Stimulated activated CD4-positive, alpha-beta T cell treated with anti-CD3 and anti-CD28 coated beads, Interleukin-4, amount 100 ng/mL, for 4 hours (primary cell): ENCODE measurements at places on chromosomes 1 and 21.

- DNase-seq = peak; percentile 13
Measured at GRCh38 chr21:46325073-46325912, 1.3 kb downstream of the PCNT start.

- no peak for DNase-seq
Measured at GRCh38 chr1:3963554-3963953, 63.5 kb upstream of the C1orf174 start.

GRCh38 chr1:17356387-17357026, 15.5 kb upstream of the PADI6 start:
- peak; percentile 5 for DNase-seq

DNA sequence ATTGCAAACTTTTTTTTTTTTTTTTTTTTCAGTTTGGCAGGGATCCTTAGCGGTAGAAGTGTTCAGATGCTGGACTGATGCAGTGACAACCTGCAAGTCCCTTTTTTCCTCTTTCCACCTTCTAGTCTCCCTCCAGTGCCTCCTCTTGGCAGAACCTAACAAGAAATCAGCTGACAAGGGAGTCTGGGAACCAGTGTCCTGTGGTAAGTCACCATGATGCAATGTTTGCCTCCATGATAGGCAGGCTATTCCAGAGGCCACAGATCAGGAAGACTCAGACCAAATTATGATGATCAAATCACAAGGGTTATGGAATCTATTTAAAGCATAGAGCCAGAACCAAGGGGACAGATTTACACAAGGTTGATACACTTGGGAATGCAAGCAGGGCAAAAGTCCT, 3.0 kb upstream of the CD34 start:
- no peak for DNase-seq

GRCh38 chr1:203127666-203128430, at the start of gene ADORA1:
Gene ADORA1, plus strand, starts transcription at chr1:203127726. Its CDS starts 1,116 bp downstream, at chr1:203128842.
- no peak for DNase-seq

GRCh38 chr1:164779376-164779775, 220.4 kb downstream of the PBX1 start:
- no peak for DNase-seq

DNA sequence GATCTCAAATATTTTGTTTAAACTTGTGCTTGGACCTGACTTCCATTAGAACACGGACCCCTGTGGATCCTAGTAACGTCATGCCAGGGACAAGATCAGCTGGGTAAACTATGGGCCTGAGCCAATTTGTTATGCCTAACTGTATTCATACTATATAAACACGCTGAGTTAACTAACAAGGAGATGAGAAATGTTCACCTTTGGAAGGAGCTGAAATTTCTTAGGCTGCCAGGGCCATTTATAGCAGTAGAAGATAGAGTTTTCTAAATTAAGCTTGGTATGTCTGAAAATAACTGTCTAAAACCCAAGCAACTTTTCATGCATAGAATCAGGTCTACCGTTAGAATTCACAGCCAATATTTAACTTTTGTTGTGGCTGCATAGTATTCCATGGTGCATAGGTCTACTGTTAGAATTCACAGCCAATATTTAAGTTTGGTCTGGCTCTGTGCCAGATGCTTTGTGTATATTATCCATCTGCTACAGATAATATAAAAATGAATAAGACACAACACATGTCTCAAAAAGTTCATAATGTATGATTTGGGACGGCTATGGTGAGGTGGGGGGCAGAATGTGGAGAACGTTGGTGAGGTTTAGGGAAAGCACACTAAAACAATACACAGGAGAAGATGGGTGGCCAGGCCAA, 61.5 kb downstream of the NMNAT2 start:
- no peak for DNase-seq

DNA sequence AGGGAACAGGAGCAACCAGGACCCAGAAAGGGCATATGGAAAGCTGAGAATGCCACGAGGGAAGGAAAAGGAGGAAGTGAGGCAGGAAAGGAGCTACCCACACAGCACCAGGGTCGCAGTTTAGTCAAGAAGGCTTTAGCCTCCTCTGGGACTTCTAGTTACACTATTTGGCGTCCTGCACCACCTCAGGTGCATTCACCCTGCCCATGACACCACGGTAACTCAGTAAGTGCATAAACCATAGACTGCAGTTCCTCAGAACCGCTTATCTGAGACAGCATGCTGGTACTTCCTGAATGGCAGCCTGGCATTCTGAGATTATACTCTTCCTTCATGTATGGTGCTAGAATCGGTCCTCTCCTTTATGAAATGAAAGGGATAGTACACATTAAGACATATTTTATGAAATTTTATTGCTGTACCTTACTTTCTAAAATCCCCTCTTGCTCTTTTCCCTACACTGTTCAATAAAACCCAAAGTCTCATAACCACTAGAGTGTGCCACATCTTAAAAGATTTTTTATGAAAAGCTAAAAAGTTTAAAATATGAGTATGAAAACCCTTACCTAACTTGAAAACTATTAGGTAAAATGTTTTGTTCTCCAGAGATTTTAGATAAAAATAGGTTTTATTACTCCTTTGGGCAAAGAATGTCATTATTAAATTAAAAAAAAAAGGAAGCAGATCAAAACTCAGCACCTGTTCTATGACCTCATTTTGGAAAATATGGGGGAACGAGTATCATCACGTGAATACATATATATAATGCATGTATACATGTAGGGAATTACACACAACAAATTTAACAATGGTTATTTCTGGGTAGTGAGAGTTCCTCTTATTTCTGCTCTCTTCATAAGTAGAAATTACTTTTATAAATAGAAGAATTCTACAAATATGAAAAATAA, 67.3 kb downstream of the VAV3 start:
- no peak for DNase-seq

- no peak for DNase-seq
Measured at GRCh38 chr1:201660931-201661822, 122.2 kb downstream of the NAV1 start.

DNA sequence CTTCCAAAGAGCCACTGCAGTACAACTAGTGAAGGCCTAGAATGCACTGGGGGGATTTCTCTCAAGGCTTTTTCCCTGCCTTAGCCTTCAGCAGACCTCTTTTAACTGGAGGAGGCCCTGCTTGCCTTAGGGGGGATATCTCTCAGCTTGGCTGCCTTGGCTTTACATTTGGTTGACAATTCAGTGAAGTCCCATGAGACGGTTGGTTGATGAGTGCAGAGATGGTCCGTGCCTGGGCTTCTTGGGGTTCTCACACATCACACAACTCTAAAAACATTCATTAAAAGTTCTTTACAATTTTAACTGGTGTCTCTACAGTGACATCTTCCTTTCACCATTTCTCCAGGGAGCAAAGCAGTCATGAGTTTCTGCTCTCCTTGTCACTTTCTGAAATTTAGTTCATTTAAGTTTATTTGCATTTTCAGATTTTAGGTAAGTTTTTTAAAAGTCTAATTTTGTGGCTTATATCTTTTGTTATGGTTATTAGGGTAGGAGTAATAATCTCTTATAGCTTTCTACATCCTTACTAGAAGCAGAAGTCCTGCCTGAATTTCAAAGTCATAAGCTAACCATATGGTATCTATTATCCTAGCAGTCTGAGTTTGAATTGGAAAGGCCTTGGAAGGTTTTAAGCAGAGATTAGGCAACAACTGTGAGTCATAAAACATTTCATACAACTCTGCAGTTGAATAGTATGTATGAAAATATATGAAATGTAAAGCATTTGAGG, 487.6 kb downstream of the DPYD start:
- no peak for DNase-seq

GRCh38 chr1:230850547-230850946, 17.8 kb downstream of the C1orf198 start:
- DNase-seq = no peak

DNA sequence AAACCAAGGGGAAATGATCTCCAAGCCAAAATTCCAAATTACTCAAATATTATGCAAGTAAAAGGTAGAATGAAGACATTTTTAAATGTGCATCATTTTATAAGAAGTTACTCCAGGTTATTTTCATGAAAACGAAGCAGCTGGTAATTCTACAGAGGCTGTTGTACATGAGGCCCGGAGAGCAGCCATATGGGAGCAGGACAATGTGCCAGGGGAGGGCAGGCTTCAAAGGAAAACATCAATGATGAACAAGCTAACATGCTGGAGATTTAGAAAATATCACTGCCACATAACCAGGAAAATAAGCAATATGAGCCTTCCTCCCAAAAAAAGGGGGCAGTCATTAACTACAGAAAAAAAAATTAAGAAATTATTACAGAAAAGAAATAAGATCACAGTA, 109.1 kb downstream of the TIAM1 start:
- no peak for DNase-seq

- no peak for DNase-seq
Measured at GRCh38 chr1:192878249-192878648, 69.4 kb downstream of the RGS2 start.

- DNase-seq = no peak
Measured at GRCh38 chr1:177873238-177873637, 96.6 kb downstream of the SEC16B start.

GRCh38 chr1:17432412-17432811, 7.1 kb downstream of the RCC2 start:
- no peak for DNase-seq

DNA sequence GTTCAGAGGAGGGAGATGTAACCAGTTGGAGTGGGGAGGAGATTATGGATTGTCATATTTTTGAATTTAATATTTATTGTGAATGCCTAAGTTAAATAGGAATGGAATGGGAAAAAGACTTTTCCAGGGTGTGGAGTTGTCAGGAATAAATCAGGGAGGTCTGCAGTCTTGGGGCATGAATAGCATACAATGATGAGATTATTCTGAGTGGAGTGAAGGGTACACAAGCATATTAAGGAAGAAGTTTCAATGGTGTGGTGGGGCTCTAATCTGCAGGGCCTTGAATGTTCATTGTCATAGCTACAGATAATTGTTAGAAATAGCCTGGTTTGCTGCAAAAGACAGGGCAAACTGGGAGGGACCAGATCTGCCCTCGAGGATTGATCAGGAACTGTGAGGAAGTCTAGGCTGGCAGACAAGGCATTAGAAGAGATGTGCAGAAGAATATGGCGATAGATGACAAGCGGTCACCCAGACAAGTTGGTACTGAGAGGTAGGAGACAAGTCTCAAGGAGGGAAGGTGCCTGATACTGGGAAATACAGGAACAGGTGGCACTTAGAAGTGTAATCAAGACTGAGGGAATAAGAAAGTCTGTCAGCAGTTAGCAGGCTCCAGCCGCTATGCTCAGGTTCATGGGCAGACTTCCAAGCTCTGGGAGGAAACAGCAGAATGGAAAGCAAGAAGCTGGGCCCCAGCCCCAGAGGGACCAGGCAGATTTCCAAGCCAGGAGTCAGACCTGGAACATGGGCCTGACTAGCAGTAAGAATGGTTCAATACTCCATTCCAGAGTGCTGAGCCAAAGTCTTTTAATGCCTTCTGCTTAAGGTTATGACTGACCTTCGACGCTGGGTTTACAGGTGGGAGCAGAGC, 20.9 kb upstream of the RGL1 start:
- no peak for DNase-seq

DNA sequence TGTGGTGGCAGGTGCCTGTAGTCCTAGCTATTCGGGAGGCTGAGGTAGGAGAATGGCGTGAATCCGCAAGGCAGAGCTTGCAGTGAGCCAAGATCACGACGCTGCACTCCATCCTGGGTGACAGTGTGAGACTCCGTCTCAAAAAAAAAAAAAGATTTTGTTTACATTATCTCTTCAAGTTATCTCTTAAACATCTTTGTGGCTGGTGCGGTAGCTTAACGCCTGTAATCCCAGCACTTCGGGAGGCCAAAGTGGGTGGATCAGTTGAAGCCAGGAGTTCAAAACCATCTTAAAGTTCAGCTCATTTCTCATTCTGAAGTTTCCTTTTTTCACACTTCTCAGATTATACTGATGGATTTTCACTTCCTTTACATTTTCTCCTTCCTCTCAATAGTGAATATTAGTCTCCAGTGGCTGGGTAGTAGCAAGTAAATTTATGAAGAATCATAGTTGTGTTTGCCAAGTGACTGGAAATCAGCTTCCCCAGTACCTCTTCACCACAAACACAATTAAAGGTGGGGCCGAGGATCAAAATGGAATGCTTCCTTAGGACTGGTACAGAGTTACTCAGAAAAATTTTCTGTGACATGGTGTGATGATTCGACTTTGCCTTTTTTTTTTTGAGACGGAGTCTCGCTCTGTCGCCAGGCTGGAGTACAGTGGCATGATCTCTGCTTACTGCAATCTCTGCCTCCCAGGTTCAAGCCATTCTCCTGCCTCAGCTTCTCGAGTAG, 13.8 kb downstream of the PIP5K1A start:
- no peak for DNase-seq

- DNase-seq = no peak
Measured at GRCh38 chr1:39213511-39214002, 9.1 kb downstream of the MACF1 start.

DNA sequence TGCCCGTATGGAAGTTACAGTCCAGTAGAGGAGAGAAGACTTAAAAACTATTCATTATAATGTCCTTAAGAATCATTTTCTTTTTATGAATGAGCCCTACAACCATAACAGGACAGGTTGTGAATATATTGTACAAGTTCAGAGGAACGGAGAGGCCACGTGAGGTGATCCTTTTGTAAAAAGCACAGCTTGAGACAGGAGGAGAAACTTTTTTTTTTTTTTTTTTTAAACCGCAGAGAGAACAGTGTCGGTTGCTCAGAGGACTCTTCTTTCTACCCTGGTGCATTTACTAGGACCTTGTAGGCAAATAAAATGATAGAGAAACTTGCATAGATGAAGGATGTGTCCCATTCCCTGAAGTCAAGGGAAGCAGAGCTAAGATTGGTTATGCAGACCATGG, 32.1 kb downstream of the DYRK1A start:
- DNase-seq = no peak

DNA sequence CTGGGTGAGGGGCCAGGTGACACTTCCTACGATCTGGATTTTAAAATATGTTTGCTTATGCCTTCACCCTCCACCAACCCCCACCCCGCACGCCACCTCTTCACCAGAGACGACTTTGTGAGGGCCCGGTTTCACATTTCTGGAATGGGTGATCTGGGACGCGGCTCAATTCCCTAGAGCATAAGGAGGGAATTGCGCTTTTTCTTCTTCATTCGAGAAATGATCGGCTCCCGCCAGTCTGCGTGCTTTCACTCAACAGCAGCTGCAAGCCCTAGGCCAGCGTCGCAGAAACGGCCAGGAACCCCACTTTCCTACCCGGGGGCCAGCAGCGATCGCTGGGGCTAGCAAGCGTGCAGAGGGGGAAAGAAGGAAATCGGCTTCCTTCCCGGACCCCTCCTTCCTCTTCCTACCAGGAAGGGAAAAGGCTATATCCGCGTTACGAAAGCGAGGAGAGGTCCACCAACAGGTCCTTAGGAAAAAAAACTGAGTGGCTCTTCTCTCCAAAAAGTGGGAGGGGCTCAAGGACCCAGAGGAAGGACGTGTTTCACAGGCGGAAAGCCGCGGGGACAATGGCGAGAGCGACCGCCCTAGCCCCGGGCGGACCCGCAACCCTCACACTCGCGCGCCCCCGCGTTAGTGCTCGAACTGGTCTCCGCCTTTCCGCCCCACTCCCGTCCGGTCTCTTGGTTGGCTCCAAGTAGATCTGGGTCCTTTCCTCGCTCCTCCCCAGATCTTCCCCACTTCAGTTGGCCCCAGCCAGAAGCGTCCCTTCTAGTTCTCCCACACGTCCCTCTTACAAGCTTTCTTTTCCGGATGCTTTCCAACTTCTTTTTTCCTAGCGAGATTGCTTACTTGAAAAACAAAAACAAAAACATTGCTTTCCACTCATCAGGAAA, 1.1 kb upstream of the ADAMTS1 start:
- DNase-seq = no peak
